GM12878 (cell line): ENCODE measurements at places on chromosomes 11 and 22. TPM values are rescaled to one million over a fixed set of nuclear protein-coding genes. Genes with fewer than 3 reads are reported as not detected.

DNA sequence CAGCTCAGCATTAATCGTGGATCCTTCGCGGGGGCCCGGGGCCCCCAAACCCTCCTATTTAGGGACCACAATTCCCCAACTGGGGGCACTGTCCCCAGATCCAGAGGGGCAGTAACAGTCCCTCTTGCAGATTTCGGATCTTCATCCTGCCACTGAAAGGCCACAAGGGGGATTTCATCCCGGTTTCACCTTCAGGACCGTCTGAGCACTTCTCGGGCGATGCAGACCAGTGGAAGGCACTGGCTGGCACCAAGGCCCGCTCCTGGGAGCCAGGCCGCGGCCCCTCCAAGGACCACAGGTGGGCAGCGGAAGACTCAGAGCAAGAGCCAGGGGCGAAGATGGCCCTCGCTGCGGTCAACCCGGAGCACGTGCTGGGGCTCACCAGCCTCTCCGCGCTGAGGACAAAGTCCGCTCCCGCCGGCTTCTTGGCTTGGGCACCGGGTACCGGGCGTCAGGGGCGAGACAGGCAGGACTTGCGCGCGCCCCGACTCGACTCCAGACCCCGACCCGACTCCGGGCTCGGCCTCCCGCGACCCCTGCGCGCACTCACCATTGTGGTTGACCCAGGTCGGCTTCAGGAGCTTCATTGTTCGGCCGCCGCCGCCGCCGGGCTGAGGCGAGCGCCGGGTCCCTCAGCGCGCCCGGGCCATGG lies 517 bp downstream of the HIRA start:
- DNase-seq = no peak

GRCh38 chr11:33899400-33900037 lies 7.6 kb upstream of the LMO2 start:
- no peak for DNase-seq

DNA sequence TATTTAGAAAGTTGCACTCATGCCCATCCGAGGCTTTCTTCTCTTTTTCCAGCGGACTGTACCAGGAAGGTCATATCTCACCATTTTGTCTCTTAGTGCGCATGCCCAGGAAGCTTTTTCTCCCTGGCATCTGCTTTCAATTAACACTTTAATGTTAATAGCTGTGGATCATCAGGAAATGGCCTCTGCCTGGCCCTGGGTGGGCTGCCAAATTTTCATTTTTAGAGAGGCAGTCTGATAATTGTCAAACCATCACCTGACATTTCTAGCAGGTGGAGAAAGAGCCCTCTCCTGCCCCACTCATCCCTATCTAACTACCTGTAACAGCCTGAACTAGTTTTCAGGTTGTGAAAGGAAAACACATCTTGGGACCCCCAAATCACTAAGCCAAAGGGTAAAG lies 257.4 kb upstream of the LRRC4C start:
- DNase-seq = no peak

Gene ANO3
- total RNA-seq = 0.26 and 0.35 TPM in 2 replicates

Gene TMEM86A
- not detected in 2 replicates for total RNA-seq
